Retinal pigment epithelial cell (primary cell): ENCODE measurements at places on chromosomes 7 and 10.

- no peak for DNase-seq
Measured at GRCh38 chr7:121045090-121045489, 56.6 kb downstream of the CPED1 start.

DNA sequence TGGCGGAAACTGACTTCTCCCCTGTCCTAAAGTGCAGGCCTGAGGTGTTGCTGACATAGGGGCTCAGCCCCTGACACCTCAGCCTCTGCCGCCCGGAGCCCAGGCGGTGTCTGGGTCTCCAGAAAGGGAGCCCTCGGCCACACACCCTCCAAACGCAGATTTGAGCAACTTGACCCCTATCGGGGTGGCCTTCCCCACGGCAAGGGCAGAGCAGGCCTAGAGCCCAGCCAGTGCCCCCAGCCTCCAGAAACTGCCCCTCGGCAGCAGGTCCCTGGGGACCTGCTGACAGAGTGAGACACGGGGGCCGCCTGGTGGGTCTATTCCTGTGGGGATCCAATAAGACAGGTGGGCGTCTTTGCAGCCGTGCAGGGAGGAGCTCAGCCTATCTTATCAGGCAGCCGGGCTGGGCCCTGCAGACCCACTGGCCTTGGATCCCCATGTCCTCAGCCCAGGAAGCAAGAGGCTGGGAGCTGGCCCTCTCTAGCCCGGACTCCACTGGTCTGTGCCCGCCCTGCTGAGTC, 11.0 kb downstream of the TMEM184A start:
- no peak for DNase-seq

- no peak for DNase-seq
Measured at GRCh38 chr7:91443862-91444261, 179.6 kb downstream of the FZD1 start.

DNA sequence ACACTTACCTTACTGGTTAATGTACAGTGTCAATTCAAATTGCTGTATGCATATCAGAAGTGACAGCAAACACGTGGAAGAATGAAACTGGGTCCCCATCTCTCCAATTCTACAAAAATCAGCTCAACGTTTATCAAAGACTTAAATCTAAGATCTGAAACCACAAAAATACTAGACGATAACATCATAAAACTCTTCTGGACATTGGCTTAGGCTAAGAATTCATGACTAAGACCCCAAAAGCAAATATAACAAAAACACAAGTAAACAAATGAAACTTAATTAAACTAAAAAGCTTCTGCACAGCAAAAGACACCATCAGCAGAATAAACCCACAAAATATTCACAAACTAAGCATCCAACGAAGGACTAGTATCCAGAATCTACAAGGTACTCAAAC, 35.9 kb upstream of the PFKP start:
- no peak for DNase-seq

DNA sequence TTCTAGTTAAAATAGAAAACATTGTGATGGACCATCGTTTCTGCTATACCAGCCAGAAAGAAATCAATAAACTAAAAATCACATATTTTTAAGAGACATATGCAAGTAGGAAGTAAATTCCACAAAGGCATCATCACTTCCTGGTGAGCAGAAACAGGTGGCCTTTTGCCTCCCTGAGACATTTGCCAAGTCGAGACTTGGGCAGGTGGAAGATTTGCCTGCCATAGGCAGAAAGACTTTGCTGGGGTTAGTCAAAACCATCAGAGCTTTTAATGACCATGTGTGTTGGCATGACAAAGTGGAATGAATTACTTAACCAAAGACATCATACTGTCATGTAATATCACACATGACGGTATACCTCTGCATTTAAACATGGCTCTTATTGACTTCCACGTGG, 66.0 kb upstream of the FGL2 start:
- no peak for DNase-seq
